Muscle of arm (tissue), 14 donors: ENCODE measurements at places on chromosomes 1 and 21. TPM values are rescaled to one million over a fixed set of nuclear protein-coding genes. Genes with fewer than 3 reads are reported as not detected.

RAB7B gene
- polyA plus RNA-seq, result 9.8 TPM

- DNase-seq, result no peak
These were observed 161.7 kb upstream of the ST6GALNAC5 start for GRCh38 chr1:76705560-76705959.

GRCh38 chr1:22133247-22133930, 9.5 kb downstream of the WNT4 start:
- no peak for DNase-seq

NBPF6 gene
- not detected for polyA plus RNA-seq

ATG4C gene
- polyA plus RNA-seq, result 15.1 TPM

GRCh38 chr1:233244183-233244582, 51.3 kb downstream of the PCNX2 start:
- no peak for DNase-seq

GRCh38 chr21:32212116-32212515, 66.7 kb downstream of the MIS18A start:
- DNase-seq, result no peak

DNA sequence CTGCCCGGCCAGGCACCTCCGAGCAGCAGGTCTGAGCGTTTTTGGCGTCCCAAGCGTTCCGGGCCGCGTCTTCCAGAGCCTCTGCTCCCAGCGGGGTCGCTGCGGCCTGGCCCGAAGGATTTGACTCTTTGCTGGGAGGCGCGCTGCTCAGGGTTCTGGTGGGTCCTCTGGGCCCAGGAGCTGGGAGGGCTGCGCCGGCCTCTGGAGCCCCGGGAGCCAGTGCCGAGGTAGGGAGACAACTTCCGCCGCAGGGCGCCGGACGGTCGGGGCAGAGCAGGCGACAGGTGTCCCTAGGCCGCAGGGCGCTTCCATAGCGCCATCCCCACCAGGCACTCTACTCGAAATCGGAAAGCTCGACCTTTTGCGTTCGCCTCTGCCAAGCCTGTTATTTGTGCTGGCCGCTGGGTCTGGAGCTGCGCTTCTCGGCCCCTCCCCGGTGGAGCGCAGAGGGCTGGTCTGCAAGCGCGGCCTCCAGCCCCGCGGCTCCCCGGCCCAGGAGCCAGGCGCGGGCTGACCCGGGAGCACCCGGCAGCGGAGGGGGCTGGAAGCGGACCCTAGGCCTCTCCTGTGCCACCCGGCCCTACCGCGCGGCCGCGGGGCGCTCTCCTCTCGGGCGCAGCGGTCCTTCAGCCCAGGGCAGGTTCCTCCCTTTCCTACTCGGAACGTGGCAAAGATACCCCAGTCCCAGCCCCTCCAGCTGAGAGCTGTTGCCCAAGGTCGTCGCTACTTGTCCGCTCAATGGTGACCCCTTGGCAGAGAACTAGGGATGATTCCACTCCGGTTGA, 2.2 kb downstream of the SIM2 start:
- DNase-seq, result no peak

AMY1A gene
- polyA plus RNA-seq, result not detected

- no peak for DNase-seq
These were observed 98.3 kb upstream of the ARHGEF16 start for GRCh38 chr1:3355894-3356826.

GRCh38 chr1:99659755-99660210, 13.9 kb downstream of the PALMD start:
- no peak for DNase-seq

- DNase-seq, result no peak
These were observed 162.7 kb downstream of the IER5 start for GRCh38 chr1:181251001-181251712.

GRCh38 chr21:15560383-15561056, 169.3 kb upstream of the USP25 start:
- no peak for DNase-seq

MPZ gene
- polyA plus RNA-seq, result 15.1 TPM

DNA sequence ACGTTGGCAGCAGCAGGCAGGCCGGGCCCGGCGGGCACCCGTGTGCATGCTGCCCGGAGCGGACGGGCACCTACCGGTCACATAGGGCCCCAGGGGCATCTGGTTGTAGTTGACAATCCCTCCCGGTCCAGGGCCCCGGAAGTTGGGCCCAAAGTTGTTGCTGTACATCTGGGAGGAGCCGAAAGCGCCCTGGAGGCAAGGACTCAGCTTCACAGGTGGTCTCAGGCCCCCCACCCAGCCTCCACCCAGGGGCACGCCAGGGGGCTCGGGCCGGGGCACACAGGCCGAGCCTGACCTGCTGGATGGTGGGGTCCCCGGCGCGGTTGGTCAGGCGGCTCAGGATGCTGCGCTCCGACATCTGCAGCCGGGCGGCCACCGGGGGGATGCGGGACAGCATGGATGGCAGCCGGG, 60.6 kb downstream of the KCNAB2 start:
- DNase-seq, result no peak

DNA sequence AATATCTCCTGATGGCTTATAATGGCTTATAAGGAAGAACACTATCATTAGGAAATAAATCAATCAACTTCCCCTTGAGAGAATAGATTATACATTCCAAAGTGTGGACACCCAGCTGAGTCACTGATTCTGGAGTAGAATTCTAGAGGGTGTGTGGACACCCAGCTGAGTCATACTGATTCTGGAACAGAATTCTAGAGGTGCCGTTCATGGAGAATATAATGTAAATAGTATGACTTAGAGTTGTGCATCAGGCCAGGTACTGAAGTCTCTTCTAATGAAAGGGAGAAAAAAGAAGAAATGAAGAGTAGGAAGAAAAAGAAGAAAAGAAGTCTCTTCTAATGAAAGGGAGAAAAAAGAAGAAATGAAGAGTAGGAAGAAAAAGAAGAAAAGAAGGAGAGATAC, 2.4 kb upstream of the USP33 start:
- DNase-seq, result no peak

CD55 gene
- polyA plus RNA-seq, result 13.8 TPM

- no peak for DNase-seq
These were observed 62.5 kb downstream of the ASH1L start for GRCh38 chr1:155499953-155500639.

DNA sequence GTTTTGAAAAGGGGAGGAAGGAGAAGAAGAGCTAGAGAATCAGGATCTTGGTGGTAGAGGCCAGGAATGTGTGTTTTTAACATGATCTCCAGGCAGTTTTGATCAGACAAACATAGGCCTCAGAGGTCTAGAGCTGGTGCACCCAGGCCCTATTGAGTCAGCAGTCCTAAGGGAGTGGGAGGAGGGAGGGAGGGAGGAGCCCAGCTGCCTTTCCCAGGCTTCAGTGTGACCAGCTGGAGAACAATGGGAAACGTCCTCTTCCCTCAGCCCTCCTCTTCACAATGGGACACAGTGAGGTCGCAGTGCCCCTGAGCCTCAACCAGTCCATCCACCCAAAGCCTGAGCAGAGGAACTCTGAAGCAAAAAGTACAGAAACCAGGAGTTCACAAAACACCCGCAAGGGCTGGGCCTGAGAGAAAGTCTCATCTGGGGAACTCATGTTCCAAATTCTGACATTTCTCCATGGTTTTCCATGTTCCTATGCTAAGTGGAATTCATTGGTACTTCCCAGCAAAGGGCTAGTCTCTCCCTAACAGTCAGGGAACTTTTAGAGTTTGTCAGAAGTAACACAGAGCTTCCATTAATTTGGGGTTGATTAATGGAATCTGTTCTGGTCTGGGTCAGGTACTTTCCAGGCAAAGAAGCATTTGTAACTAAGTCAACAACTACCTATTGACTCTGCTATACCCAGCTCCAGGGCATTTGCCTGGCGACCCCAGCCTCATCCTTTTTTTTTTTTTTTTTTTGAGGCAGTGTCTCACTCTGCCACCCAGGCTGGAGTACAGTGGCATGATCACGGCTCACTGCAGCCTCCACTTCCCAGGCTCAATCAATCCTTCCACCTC, 37.5 kb downstream of the ELAPOR1 start:
- no peak for DNase-seq

DNA sequence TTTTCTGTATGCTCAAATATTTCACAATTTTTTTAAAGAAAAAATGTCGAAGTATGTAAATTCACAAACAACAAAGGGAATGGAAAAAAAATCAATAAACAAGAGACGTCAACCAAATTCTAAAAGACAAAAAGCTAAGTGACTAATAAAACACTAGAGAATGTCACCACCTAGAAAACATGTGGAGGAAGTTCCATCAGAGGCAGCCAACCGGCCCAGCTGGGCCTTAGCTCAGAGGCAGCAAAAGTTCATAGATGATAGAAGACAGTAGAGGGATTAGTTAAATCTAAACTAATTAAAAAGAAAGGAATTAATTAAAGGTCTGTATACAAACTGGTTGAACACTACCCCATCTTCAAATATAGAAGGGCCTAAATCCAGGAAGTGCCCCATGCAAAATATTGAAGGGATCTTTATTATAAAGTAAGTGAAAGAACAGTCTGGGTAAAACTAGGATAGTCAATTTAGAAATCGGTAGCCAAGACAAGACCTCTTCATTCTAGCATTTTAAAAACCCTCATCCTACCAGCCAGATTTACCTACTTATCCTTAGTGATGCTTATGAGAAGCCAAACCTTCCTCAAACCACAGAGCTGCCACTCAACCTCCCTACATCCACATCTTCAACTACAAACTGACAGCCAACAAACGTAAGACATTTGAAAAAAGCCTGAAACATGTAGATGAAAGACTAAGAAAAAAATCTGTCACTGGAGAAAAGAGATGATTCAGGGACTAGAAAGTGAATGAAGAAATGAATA, 23.7 kb downstream of the MRPL39 start:
- no peak for DNase-seq

DNA sequence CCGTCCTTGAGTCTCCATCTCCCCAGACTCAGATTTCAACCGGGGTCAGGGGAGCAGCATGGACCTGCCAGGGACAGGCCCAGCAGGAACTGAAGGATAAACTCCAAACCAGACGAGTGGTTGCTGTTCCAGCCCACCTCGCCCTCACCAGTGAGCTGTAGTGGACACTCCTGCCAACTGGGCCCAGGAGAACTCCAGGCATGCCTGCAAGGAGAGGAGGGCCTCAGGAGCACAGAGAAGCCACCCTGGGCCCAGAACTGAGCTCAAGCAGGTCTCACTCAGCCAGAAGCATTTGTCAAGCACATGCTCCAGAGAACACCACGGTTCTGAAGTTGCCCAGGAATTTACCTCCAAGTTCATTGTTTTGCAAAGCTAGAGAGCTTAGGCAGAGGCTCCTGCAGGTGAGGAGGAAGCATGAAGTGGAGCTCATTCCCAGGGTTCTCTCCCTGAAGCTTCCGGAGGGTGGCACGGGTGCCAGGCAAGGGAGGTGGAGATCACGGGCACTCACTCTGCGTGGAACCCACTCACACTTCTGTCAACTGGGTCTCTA, 61.0 kb downstream of the MATN1 start:
- DNase-seq, result no peak

DNA sequence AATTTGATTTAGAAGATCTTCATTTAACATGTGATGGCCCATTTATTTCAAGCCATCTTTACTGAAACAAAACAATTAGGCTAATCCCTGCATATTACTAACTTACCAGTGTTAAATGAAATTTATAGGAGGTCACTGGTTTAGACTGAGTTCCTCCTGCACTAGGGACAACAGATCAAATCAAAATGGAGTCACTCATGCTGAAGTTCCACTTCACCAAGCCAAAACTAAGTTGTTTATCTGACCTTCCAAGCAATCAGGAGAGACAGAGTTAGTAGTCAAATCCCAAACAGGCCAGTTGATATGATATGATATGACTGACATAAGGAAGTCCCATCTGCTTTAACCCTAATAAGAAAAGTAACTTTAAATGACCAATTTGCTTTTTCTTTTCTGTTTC, 4.8 kb downstream of the LYST start:
- no peak for DNase-seq

GRCh38 chr21:42576639-42577038, 63.0 kb downstream of the SLC37A1 start:
- DNase-seq, result no peak
